ENCODE measurements at places on chromosomes 1 and 21.

- DNase-seq = no peak
Measured at GRCh38 chr1:24830680-24831272, 85.5 kb downstream of the CLIC4 start.

GRCh38 chr1:234970731-234971476 lies 157.7 kb downstream of the TOMM20 start:
- no peak for DNase-seq

DNA sequence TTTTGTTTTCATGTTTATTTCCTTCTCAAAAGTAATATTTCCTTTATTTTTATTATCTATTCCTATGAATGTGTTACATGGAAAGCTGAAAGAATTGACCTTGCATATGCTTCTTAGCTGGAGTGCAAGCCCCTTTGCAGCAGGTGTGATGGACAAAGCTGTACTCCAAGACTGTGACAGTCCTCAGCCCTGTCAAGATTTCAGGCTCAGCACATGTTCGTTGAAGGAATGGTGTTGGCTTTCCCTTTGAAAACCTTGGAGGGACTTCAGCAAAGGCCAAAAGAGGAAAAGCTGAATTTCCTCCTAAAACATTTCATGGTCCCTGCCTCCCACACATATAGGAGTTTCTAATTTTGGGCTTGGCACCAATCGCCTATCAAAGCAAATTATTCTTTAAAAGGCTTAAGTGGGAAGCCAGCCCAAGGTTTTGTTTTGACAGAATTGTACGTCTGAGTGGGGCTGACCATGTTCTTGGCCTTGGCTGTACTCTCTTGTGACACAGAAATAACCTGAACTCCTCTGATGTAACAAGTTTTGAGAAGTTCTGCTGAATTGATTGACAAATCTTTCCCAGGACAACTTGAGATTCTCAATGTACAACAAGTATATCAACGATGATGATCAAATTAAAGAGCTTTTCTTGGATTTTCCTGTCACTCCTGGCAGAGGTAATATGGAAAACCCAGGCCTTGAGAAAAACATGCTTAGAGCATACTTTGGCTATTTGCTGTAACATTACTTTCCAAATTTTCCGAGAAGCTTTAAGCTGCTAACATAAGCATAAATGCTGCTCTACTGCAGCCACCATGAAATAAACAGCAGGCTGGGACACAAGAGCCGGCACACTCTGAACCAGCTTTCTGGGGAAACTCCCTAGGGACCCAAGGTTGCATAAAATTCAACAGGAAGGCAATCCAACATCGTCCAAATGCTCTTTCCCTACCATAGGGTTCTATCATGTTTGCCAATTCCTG lies 135.7 kb upstream of the ZNF648 start:
- no peak for DNase-seq

- no peak for DNase-seq
Measured at GRCh38 chr21:14076143-14076806, 134.5 kb downstream of the LIPI start.

GRCh38 chr1:236089046-236089773 lies 24.3 kb upstream of the NID1 start:
- DNase-seq = no peak

- DNase-seq = no peak
Measured at GRCh38 chr1:220927442-220927841, 48.2 kb downstream of the HLX start.

DNA sequence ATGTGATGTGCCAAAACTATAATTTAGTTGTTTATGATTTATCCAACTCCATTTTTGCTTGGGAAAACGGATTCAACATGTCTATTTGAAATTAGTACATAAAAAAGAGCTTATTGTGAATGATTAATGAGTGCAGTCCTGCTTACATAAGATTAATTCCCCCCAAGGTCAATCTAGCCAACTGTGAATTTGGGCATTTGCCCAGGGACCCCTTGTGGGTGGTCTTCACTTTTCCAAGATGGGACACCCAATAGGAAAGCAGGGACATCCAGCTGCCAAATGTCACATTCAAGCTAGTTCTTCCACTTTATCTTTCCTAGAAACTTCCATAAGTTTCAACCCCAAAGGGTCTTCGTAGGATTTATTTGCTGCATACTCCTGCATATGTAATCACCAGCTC lies 362.4 kb upstream of the PKN2 start:
- no peak for DNase-seq

DNA sequence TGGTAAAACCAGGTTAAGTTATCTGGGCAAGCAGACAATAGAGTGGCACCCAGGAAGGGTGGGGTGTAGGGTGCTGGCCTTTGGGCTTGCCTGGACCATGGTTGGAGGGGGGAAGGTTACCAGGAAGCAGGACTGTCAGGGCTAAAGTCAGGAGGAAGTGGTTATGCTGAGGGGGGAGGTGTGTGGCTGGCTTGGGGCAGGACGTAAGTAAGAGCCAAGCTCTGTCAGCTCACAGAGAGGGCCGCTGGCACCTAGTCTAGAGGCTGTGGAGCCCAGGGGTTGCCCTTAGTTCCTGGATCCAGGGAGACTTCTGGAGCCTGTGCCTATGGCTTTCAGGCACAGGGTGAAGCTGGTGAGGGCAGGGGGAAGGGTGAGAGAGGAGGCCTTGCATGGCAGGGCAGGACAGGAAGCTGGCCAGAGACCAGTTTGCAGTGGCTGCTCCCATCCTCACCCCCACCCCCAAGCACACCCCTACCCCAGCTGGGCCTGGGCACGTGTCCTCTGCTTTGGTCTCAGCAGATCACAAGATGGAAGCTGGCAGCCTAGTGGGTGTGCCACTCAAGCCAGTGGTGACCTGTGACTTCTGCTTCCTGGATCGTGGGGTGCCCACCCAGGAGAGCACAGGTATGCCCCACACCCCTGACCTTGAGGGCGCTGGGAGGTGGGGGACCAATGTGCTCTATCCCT lies 20.5 kb upstream of the SMYD3 start:
- no peak for DNase-seq

DNA sequence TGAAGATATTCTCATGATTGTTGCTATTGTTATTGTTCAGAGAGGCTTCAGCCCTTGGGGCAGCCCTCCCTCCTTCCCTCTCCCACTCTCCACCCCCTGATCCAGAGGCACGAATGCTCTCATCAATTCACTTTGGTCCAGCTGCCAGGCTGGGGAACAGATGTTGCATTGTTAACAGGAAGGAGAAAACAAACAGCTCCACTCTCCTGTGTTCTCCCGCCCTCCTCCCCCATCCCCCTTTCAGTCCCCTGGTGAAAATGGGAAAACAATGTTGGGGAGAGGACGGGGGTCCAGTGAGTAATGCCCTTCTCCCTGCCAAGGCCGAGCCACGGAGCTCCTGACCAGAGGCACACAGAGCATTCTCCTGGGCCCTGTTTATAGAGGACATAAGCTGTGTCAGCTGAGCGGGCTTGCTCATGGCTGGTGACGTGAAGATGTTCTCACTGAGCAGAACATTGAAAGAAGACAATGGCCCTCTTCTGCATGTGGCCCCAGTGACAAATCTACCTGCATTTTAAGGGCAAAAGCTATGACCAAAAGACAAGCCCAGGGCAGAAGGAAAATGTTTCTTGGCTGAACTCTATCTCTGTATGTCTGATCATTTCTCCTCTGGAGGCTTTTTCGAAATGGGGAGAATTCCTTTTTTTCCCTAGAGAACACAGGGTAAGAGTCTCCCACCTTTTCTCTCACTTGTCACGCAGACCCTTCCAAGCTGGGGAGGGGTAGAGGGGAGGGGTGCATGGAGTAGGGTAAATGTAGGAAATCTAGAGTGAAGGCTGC lies 111.7 kb downstream of the GLUL start:
- DNase-seq = no peak
